ENCODE measurements at places on chromosomes 4 and X.

- DNase-seq = no peak
These were observed 1313.2 kb downstream of the ADGRL3 start for GRCh38 chr4:62513306-62513705.

GRCh38 chr4:150769248-150769647 is 187.3 kb downstream of the MAB21L2 start:
- peak; percentile 67 for DNase-seq

DNA sequence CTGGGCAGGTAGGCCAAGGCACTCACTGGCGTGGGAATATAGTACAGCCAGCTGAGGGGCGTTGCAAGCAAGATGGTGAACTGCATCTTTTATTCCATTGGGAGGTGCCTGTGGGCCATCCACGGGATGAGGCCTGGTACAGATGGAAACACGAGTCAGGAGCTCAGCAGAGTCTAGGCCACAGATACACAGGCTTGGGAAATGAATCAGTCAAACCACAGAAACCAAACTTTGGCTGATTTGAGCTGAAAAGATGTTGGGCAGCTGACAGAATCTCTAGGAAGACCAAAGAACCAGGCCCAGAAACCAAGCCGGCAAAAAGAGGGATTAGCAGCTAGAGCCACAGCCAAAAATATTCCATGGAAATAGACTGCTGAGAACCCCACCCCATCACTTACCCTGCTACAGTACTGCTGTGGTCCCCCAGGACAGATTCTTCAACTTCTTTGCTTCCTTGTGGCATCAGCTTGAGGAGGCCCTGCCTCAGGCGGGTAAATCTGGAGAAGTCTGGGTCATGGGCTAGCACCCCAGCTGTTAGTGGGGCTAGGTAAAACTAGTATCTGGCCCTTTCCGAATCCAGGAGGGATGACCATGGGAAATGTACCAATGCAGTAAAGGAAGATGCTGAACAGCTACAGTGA is 75.4 kb downstream of the TMEM131L start:
- DNase-seq = peak; percentile 98

DNA sequence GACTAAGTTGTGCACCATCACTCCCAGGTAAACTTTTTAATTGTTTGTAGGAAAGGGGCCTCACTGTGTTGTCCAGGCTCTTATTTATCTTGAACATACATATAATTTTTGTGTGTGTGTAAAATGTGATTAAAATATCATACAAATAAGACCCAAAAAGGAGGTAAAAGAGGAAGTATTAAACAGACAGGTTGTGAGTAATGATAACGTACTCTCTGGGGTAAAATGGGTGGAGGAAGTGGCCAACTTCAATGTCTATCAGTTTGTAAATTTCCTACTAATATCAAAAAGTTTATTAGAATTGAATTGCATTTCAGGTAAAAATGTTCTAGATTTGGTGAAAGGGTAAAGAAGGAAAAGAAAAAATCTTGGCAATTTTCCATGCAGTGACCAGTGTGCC is 48.8 kb downstream of the SULT1E1 start:
- no peak for DNase-seq

GRCh38 chr4:2416564-2417225 is 1.8 kb downstream of the ZFYVE28 start:
- DNase-seq = no peak

Measured in fibroblast of skin of scalp (primary cell).